GF-D8 (cell line): ENCODE measurements at places on chromosomes 2 and 18.

- DNase-seq, result no peak
Measured at GRCh38 chr2:74010087-74010541, 25.4 kb downstream of the TET3 start.

- no peak for DNase-seq
Measured at GRCh38 chr18:36460854-36461253, 163.3 kb downstream of the FHOD3 start.

- DNase-seq, result no peak
Measured at GRCh38 chr2:215320679-215321078, 8.8 kb downstream of the ATIC start.

GRCh38 chr2:231038483-231039293 is 1.4 kb downstream of the C2orf72 start:
- no peak for DNase-seq

GRCh38 chr2:144452169-144452988 is 67.5 kb downstream of the ZEB2 start:
- DNase-seq, result no peak

DNA sequence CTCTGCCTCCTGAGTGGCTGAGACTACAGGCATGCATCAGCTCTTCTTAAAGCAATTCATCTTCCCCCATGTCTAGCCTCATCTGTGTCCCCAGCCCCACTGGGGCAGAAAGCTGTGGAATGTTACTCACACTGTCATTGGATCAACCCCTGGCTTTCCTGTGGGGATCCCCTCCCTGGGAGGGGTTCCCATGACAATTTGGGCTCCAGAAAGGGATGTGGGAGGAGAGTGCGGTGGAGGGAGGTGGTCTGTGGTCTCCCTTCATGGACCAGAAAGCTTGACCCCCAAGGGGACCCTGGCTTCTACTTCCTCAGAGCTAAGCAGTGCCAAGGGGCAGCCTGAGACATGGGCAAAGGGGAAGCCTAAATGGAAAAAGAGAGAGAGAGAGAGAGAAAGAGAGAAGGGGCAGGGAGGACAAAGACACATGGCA is 1.3 kb downstream of the NGEF start:
- DNase-seq, result no peak
